AG08395 (cell line): ENCODE measurements at places on chromosomes 2 and 18.

- DNase-seq = no peak
Measured at GRCh38 chr2:159811232-159811631, 13.2 kb upstream of the CD302 start.

GRCh38 chr18:22499421-22499820 lies 81.7 kb upstream of the CTAGE1 start:
- DNase-seq = no peak

- DNase-seq = no peak
Measured at GRCh38 chr2:102417946-102418345, 5.0 kb upstream of the IL18RAP start.

DNA sequence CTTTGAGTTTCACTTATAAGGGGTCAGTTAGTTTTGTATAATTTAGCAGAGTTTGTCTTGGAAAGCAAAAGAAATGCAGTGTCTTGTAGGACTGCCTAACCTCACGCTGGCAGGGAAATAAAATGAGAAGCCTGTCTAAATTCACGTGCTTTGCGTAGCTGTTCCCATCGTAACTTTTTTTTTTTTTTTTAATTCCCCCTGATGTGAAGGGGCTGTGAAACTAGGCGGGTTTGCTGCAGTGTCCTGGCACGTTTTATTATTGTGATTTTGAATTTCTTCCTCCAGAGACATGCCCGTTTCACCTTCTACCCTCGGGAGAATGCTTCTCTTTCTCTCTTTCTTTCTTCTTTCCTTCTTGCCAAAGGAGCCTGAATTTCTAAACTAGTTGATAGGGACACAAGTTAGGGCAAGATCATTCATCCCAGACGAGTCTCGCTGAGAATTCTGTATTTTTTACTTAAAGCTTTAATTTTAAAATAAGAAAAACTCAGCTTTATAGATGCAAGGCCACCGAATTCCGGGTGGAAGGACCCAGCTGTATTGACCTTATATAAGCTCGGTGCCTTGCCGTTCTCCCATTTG lies 2.3 kb downstream of the MEIS1 start:
- no peak for DNase-seq

DNA sequence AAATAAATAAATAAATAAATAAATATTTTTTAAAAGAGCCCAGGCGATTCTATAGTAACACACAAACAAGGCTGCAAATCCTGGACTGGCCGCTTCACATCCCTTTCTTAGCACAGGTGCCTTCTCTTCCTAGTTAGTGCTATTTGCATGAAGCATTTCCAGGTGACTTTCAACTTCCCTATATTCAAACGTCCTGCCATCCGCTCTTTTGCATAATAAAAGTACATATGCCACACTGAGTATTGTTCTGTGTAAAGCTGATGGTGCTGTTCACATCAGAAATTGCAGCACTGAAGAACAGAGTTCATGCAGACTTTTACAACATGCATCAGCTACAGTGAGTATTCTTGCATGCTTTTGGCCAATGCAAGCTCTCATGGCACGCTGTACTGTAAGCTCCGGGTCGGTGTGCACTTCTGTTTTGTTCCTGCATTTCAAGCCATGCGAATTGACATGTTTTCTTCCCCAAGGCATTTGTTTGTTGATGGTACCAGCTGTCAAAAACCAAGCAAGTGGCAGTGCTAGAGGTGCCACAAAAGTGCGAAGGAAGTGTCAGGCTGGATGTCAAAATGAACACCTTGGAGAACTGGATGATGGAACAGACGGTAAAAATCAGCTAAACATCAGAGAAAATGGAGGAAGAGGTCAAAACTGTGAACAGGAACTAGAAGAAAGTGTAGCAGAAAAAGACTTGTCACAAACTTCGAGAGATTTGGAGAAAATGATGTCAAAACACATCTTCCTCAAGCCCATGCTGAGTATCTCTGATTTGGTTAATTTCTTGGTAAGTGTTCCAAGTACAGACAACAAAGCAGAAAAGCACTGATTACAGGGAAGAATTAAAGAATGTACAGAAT lies 25.5 kb upstream of the CEP68 start:
- no peak for DNase-seq

DNA sequence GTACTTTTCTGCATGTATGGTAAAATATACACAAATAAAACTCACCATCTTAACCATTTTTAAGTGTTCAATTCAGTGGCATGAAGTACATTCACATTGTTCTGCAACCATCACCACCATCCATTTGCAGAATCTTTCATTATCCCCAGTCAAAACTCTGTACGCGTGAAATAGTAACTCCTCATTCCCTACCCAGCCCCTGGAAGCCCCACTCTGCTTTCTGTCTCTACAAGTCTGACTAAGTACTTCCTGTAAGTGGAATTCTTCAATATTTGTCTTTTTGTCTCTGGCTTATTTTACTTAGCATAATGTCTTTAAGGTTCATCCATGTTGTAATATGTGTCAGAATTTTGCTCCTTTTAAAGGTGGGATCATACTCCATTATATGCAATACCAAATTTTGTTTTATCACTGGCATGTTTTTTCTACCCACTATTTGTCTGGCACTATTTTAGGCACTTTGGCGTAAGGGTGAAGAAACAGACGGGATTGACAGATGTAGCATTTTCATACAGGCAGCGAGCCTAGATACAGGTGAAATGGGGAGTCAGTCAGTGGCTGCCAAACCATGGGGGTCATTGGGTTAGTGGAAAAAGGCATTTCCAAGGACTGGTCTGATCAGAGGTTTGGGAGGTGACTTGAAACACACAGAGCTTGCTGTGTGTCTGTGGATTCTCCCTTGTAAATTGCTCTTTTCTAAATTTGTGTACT lies 163.2 kb upstream of the MYCN start:
- DNase-seq = no peak

DNA sequence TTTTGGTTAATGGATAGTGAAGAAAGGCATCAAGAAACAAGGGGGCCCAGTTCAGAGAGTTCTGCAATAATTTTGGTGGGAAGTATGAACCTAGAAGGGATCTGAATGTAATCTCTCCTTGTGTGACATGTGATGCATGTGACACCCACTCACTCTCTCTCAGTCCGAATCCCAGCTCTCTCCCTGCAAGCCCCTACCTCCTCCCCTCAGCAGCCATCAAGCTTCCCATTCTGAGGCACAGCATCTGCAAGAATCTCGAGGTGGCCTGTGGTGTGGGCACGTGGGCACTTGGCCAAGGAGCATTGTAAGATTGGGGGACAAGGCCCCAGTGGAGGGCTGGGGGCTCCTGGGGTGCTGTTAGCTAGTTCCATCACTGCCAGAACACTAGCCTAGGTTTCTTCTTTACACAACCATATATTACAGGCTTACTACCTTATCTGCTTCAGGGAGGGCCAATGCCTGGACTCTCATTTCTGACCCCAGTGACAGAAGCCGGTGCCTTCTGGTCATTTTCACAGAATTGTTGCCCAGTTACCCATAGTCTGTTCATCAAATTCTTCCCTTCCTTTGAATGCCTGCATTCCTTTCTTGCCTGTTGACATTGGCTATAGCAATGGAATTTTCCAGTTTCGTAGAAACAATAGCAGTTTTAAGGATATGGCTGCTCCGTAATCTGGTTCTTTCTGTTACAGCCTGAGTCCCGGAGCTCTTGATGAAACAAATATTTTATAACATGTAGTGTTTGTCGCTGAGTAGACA lies 13.3 kb upstream of the LCLAT1 start:
- DNase-seq = peak; percentile 24

DNA sequence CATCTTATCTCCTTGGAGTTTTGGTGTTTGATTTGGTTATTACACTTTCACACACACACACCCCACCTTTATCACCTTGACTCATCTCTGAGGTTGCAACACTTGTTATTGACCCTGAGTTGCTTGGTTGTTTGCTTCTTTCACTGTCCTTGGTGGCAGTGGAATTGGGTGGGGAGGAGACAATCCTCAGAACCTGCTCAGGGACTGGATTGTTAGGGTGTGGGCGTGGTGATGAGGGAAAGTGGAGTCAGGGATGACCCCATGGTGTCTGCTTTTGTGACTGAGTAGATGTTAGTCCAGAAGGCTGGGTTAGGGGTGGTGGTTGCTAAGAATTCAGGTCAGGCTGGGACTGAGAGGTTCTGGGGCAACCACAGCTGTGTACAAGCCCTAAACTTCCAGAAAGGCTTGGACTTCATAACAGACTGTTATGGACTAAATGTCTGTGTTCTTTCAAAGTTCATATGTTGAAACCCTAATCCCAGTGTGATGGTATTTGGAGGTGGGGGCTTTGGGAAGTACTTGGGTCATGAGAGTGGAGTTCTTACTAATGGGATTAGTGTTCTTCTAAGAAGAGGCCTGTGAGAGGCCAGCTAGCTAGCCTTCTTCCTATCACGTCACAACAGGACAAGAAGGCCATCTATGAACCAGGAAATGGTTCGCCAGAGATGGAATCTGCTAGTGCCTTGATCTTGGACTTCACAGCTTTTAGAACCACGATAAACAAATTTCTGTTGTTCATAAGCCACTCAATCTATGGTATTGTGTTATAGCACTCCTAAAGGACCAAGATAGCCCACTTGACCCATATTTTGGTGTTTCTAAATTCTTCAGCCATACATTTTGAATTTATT lies 3.4 kb upstream of the DIS3L2 start:
- DNase-seq = no peak

GRCh38 chr2:18903750-18904149 lies 314.4 kb upstream of the NT5C1B start:
- DNase-seq = no peak

GRCh38 chr2:31353179-31353578 lies 61.4 kb downstream of the XDH start:
- no peak for DNase-seq

- peak; percentile 29 for DNase-seq
Measured at GRCh38 chr2:70328921-70329561, 27.2 kb upstream of the FAM136A start.

- DNase-seq = no peak
Measured at GRCh38 chr2:208001924-208002323, 23.4 kb downstream of the PLEKHM3 start.

GRCh38 chr18:11800566-11801334 lies 50.5 kb upstream of the CHMP1B start:
- no peak for DNase-seq
